Right ventricle myocardium inferior (tissue), 1 donor: ENCODE measurements at places on chromosomes 11 and 22. TPM values are rescaled to one million over a fixed set of nuclear protein-coding genes. Genes with fewer than 3 reads are reported as not detected.

Gene TMEM151A
- 0.14 TPM for total RNA-seq

Gene LSP1
- 22.5 TPM for total RNA-seq

Gene SCUBE2
- 1.3 TPM for total RNA-seq

GRCh38 chr11:58178444-58178843 lies 10.4 kb upstream of the OR9Q2 start:
- no peak for DNase-seq

GRCh38 chr11:548700-549603 lies 11.6 kb downstream of the LMNTD2 start:
- DNase-seq = no peak

Gene SLC17A6
- total RNA-seq = not detected

DNA sequence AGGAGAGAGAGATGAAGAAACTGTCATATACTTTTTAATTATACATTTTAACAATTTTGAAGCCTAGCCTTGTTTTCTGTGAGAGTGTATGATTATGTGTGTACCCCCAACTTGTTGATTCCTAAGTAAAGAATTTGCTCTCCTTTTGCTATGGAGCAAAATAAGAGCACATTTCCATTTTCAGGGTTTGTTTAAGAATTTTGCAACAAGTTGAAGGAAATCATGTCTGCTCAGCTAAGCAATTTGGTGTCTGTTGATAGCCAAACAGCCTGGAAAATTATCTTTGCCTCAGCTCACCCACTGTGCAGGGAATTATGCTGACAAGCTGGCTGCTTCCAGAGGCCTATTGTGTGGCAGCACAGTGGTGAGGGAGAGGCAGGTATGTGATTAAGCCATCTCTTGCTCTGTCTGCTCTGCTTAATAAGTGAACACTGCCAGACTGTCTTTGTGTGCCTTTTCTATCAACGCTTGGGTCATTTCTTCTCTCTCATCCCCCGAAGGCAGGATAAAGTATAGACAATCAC lies 135.1 kb upstream of the TTC12 start:
- DNase-seq = no peak

Gene MFRP
- total RNA-seq = not detected

DNA sequence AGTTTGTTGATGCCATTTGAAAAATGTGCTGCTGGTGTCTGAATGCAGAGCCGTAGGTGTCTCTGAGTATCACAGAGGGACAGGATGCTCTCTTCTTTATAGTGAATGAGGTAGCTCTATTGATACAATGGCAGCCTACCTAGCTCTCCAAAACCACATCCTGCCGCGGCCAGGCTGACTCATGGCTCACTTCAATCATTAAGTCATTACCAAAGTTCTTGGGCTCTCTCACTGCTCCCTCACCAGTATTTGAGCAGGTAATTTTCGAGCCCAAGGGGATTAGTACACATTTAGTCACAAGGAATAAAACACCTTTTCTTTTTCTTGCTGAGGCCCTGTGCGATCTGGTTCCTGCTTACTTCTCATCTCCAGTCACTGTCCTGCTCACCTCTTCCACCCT lies 509.0 kb upstream of the LARGE1 start:
- DNase-seq = no peak

DNA sequence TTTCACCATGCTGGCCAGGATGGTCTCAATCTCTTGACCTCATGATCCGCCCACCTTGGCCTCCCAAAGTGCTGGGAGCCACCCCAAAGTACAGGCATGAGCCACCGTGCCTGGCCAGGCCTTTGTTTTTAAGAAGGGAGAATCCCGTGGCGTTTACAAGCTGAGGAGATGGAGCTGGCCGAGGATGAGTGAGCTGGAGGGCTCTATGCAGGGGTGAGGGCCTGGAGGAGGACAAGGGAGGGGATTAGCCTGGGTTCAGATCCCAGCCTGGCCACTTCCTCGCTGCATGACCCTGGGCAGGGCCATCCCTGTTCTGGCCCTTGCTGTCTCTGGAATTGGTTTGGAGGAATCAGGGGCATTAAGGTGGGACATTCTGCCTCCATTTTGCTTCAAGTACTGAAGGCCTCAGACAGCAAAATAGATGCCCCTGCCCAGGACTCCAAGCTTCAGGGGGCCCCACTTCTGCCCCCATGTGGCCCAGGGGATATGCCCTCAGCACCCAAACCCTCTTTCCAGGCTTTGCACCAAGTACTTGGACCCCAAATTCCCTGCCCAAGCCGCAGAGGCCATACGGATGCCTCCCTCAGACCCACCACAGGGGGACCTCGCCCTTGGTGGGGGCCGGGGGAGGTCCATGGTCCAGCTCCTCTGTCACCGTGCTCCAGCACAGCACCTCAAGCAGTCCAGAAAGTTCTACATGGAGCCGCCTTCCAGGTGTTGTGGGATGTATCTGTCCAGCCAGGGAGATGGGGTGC lies 12.1 kb upstream of the LRP5 start:
- no peak for DNase-seq

DNA sequence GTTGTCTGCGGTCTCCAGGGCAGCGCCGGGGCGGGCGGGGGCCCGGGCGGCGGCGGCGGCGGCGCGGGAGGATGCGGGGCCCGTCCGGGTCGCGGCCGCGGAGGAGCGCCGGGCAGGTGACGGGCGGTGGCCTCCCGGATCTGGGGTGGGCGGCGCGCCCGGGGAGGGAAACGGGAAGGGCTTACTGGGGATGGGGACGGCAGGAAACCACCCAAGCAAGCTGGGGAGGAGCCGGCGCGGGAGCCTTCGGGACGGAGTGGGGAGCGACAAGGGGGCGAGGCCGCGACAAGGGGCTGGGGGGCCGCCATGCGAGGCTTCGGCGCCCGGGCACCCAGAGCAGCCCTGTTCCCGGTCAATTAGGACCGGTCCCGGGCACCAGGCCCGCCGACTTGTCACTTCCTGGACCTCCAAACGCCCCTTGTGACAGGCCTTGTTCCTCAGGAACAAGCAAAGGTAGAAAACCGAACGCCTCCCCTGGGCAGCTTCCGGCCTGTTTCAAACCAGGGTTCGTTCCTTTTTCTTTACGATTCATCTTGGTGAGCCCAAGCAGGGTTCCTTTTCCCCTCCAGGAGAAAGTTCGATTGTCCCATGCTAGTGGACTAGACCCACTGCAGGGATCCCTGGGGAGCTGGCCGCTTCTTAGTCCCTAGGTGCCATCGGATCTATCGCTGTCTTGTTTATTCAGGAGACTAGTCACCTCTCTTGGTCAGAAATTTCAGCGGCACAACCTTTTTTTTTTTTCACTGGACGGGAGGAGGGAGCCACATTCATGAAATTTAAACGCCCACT lies 492 bp downstream of the JHY start:
- peak; percentile 81 for DNase-seq

DNA sequence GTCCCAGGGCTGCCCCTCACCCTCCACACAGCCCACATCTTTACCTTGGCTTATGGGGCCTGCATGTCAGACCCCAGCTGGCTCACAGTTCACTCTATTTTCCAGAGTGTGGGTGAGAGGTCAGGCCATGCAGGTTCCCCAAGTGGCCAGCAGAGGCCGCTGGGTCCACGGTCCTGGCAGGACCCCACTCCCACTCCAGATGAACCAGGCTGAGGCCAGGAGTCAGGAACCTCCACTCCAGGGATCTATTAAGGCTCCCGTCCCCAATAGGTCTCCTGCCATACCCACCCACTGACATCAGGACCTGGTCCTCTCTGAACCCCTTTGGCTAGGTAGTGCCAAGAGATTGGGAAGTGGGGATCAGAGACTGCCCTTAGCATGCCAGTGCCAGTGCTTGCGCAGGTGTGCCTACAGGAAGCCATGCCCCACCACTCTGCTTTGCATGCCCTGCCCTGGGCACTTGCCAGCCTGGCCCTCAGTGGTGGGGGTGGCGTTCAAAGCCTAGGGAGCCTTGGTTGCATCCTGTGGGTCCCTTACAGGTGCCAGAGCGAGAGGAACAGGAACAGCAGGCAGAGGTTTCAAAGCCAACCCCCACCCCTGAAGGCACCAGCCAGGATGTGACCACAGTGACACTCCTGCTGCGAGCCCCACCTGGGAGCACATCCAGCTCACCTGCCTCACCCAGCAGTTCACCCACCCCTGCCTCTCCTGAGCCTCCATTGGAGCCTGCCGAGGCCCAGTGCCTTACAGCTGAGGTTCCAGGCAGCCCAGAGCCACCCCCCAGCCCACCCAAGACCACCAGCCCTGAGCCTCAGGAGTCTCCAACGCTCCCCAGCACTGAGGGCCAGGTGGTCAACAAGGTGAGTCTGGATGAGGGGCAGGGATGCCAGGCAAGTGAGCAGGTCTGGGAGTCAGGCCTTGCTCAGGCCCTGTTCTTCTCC lies 8.3 kb downstream of the SMTN start:
- peak; percentile 77 for DNase-seq

GRCh38 chr11:86068138-86068871 lies 579 bp downstream of the PICALM start:
- DNase-seq = peak; percentile 75

Gene GUCY1A2
- total RNA-seq = 12.4 TPM

- DNase-seq = no peak
Measured at GRCh38 chr11:31262761-31263160, 106.8 kb downstream of the DCDC1 start.

Gene OR4X1
- total RNA-seq = not detected

Gene SH3BP1
- 1.5 TPM for total RNA-seq

DNA sequence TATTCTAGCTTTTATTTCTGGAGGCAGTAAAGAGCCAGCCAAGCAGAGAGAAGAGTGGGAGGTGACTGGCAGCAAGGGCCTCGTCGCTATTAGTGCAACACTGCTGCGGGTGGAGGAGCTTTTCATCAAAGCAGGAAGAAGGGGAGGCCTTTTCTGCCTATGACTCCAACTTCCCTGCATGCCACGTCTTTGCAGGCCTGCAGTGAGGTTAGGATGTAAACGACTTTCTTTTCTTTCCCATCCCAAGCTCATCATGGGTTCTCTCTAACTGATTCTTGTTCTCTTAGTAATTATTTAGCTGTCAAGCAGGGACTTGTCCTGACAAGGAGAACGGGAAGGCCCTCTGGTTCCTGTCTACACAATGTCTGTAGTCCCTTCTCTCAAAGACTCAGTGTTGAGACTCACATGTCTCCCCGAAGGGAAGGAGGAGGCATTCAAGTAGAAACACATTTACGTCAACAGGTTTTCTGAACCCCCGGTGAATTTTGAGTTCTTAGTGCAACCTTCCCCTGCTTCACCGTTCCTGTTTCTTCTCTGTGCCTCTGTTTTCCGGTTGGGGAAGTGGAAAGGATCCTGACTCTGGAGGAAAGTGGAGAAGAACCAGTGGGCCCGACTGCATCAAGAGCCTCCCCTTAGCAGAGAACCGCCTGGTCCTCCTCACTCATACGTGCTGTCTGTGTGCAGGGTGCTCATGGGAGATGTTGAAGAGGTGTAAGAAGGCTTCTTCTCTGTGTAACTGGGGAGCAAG lies 56.9 kb downstream of the PACS1 start:
- no peak for DNase-seq

Gene TMEM218
- 6.0 TPM for total RNA-seq

Gene SLC7A4
- total RNA-seq = 0.51 TPM

- DNase-seq = no peak
Measured at GRCh38 chr11:86551288-86552092, 120.9 kb downstream of the ME3 start.

Gene RPS6KA4
- 18.7 TPM for total RNA-seq

- no peak for DNase-seq
Measured at GRCh38 chr11:117643606-117644300, 153.3 kb downstream of the DSCAML1 start.

DNA sequence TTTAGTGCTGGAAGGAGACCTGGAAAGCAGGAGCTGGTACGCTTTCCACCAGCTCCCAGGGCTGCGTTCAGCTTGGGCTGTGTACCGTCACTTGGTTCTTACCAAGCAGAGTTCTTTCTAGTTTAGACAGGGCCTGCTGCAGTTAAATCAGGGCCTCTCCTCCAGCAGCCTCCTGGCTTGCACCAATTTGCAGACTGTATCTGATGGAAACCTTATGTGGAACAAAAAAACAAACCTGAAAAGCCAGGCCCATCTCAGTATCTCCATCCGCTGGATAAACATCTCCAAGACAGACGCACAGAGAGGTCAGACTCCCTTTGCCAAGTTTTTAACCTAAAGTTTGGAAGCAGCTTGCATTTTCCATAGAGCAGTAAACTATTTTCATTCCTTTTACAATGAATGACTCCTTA lies 288.6 kb upstream of the SORL1-AS1 start:
- no peak for DNase-seq

DNA sequence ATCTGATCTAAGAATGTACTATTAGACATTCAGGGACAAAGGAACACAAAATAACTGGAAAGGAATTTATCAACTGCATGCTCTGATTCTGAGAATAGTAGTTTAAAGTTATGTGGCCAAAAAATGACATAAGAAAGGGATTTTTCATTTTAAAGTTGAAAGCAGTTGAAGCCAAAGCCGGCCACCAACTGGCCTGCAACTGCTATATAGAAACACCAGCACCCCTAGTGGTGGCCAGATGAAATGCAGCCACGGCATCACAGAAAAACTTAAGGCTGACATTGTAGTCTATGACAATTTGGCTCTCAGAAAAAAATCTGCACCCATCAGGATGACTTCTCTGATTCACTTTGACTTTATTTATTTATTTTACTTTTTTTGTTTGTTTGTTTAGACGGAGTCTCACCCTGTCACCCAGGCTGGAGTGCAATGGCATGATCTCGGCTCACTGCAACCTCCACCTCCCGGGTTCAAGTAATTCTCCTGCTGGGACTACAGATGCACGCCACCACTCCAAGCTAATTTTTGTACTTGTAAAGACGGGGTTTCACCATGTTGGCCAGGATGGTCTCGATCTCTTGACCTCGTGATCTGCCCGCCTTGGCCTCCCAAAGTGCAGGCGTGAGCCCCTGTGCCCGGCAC lies 59.2 kb downstream of the SLC35F2 start:
- DNase-seq = peak; percentile 83

Gene FAM111B
- total RNA-seq = 1.1 TPM

DNA sequence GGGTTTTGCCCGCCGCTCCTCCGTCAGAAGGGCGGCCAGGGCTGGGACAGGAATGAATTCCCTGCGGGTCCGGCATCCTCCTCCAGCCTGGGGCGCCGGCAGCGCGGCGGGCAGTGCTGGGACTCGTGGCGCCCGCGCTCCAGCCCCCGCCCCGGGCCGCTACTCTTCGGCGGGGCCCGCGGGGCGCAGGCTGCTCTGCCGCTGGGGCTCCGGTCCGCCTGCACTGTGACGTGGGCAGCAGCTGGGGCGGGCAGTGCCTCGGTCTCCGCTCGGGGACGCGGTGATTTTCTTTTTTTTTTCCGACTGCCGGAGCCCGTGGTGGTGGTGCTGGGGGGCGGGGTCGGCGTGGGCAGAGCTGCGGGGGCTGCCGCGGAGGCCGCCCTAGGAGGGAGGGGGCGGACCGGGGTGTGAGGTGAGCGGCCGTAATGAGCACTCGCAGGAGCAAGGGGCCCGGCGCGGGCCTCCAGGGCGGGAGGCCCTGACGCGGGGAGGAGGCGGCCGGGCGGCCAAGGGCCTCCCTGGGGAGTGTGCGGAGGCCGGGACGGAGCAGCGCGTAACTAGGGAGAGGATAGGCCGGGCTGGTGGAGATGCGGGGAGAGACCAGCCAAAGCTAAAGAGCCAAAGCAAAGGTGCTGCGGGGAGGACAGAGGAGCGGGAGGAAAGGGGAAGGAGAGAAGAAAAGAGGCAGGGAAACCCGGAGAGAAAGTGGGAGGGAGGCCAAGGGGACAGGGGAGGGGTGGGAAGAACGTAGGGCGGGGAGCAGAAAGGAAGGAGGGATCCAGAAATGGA lies 73.3 kb upstream of the ZBED5 start:
- DNase-seq = peak; percentile 88
